ENCODE measurements at places on chromosomes 2 and 18.
A peak's percentile ranks its signal among the peaks of the same experiment; 100 is the strongest.

DNA sequence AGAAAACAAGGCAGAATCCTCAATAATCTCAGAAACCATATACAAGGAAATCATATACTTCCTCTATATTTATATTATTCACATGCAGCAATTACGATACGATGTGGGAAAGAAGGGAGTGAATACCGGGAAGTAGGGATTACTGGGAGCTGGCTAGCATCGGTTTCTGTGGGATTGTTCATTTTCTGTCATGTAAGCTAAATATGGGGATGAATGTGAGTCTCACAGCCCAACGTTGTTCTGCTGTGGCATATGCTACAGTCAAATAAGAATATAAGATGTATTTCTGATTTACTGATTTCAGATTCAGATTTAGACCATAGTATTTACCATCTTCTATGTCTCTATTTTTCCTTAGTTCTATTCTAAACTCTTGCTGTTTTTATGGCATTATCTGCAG, 113.6 kb downstream of the EVA1A start:
- no peak for DNase-seq

DNA sequence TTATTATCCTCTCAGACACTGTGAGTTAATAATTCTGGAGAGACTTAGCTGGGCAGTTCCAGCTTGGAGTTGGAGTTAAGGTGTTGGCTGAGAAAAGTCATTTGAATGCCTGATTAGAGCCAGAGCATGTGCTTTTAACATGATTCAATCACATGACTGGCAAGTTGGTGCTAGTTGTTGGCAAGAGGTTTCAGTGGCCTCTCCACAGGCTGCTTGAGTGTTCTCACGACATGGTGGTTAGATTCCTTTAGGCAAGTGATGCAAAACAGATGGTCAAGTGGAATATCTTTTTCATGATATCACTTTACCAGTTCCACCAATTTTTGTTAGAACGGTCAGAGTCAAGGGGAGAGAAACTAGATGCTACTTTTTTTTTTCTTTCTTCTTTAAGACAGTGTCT, 262.7 kb upstream of the FN1 start:
- DNase-seq = no peak

DNA sequence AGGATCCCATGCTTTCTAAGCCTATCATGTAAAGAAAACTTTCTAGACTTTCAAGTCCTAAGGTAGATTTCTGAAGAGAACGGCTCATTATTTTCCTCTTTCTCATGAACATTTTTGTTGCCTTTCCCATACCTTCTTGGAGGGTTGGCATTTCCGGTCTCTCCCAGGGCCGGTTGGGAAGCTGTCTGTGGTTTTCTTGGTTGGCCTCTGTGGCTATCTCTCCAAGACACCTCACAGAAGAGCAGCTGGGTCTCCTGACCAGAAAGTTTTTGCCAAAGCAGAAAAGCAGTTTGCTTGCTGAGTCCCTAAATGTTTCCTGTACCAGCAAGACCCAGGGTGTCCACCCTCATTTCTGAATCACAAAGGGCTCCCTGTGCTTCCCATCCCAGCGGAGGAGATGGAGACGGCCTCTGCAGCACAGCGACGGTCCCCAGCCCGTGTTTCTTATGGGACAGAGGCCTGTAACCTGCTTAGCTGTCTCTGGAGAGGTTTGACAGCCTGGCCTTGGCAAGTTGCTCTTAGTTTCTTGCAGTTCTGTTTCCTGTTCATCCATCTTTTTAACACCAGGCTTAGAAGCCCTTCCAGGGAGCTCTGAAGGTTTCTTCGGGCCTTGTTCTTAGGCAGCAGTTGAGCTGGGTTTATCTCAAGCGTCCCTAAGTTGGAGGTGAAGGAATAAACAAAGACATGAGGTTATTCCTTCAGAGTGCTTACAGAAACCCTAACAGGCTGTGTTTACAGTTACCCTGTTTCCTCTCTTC, 39.8 kb downstream of the GREB1 start:
- DNase-seq = no peak

DNA sequence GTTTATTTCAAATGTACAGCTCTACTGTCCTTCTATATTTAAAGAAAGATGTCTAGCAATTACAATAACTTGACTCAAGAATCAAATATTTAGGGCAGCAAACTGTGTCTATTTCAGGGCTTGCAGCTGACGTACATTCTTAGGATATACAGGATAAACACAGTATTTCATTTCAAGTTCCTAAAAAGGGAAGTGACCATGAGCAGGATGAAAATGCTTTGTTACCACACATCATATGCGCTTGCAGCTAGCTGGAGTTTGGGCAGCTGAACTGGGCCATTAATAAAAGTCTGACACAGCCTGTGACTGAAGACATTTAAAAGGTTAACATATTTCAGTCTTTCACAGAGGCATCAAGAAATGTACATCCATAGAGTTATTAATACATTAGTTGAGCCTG, 264.6 kb upstream of the TRIB2 start:
- DNase-seq = no peak

- DNase-seq = peak; percentile 4
These were observed at the start of gene LRP2 for GRCh38 chr2:169362118-169362893. TSS of gene LRP2 (minus strand) at chr2:169362534. CDS start at chr2:169362399, 135 bp downstream.

DNA sequence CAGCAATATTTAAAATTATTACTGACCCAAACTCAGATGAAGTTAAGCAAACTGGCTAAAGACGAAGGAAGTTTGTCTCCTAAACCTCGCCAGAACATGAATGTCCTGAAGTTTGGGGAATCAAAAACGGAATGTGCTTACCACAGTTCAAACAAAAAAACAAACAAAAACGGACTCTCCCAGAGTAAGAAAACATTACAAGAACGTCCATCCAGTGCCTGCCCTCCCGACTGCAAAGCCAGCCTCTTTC, 1.1 kb downstream of the KANSL1L start:
- no peak for DNase-seq

DNA sequence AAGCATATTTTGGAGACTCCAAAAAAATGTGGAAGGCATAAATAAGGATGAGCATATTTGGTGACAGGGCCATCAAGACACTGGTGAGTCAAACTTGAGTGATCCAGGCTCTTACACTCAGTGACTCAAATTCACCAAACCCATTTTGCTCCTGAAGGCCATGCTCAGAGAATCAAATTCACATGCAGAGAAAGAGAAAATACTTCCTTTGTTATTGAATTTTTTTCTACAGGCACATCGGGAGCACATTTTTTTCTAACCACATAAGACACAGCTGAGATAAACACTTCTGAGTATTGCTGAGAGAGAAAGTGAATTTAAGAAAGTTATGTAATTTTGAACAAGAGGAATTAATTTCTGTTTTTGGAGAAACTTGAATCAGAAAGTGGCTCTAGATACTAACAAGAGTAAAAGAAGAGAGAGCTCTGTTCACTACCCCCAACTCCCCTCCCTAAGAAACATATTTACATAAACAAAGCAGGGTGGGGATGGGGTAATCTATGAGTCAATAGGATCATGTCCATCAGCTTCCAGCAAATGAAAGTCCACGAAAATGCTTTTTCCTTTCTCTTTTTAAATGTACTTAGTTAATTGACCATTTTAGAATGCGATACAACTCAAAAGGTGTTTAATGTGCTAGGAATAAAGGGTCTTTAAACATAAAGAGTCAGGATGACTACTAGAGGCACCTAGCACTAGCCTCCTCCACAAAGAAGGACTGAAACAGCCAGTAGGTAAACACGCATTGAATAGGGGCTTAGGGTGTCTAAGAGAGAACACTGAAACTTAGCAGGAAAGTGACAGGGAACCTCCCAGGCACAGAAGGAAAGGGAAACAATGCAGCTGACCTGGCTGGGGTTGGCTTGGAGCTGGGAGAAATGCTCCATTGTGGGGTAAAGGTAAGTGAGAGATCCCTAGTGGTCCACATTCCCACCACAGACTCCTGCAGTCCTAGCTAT, 152.3 kb downstream of the KCNE4 start:
- no peak for DNase-seq

GRCh38 chr2:84160453-84160852, 298.6 kb downstream of the SUCLG1 start:
- no peak for DNase-seq

DNA sequence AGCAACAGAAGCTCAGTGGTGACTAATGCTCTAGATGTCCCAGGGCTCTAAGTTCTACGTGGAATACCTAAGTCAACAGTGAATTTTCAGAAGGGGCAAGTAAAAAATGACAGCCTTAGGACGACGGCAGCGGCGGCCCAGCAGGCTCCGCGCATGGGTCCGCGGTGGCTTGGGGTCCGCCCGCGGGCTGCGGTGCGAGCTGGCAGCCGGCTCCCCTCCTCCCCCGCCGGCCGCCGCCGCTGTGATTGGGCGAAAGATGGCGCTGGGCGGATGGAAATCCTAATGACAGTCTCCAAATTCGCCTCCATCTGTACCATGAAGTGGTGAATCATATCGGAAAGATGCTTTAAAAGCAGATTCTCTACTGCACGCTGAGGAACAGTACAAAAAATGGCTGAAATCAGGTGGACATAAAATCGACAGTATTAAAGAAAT, 74.7 kb downstream of the HNRNPLL start:
- peak; percentile 71 for DNase-seq

DNA sequence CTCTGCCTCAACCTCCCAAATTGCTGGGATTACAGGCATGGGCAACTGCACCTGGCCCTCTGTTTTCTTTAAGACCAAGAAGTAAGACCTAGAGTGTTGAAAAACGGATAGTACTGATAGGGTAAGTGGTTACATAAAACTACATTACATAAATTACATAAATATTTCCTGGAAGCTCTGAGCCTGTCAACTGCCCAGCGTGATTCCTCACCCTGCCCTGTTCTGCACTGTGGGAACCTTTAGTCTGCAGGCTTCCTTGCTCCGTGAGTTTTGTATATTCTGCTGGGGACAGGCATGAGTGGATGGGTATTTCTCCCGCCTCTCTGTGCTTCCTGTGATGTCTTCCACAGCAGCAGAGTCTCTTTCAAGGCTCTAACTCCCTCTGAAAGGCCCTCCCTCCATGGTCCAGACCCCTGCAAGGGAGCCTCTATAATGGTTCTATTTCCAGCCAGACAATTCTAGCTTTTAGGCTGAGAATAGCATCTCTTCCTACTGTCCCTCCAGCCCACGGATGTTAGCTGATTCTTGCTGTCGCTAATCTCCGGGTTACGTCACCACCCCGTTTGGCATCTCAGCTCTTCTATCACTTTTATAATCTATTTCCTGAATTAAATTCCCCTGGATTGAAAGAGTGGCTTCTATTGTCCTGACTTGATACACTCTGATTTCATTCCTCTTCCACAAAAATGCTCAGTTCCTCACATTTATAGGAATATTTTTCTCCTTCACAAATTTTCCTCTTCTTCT, 49.5 kb upstream of the PLEKHM3 start:
- DNase-seq = no peak

Measured in head of caudate nucleus (tissue), 42 donors.